Muscle of back (tissue), 13 donors: ENCODE measurements at places on chromosomes 12 and 14. TPM values are rescaled to one million over a fixed set of nuclear protein-coding genes. Genes with fewer than 3 reads are reported as not detected.

CALM1 gene
- polyA plus RNA-seq, result 307 TPM

NDUFA9 gene
- polyA plus RNA-seq, result 75.3 TPM

DNA sequence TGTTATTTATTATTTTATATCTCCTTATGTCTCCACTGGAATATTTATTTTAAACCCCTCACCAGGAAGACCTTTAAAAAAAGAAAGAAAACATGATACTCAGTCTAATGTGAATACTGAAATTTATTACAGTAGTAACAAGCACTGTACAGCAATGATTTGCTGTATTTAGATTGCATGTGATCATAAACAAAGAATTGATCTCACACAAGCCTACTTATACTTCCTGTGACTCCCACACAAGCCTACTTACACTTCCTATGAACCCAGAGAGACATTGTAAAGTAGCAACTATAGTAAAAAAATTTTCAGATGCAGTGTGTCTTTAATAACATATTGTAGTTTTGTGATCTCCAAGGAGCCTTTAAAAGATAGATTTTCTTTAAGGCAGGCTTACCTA is 142.7 kb upstream of the SYT1 start:
- no peak for DNase-seq

- DNase-seq, result no peak
Measured at GRCh38 chr14:106530423-106531107, 1004.2 kb downstream of the TMEM121 start.

DNA sequence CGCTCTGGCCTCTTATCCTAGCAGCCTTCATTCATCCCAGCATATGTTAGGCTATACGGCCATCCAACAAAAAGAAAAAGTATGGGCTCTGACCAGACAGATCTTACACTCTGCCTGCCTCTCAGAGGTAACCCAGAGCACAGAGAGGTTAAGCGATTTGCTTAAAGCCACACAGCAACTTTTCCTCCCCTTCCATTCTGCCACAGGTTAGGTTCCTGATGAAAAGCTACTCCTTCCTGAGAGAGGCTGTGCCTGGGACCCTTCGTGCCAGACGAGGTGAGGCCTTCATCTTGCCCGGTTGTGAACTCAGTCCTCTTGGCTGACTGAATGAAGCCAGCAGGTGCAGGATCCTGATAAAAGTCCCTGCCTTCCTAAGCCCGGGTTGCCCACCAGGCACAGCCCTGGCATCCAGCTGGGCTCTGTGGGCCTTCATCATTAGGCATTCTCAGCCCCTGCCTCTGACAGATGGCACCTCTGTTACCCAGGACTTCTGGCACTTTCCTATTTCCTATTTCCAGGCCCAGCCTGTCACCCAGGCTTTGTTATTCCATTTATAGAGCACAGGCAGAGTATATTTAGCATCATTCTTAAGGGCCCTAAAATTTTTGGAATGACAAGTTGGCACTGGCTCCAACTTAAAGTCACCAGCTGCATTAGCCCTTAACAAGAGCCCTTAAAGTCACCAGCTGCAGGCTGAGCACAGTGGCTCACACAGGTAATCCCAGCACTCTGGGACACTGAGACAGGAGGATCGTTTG is 12.8 kb downstream of the SOAT2 start:
- DNase-seq, result no peak
